Fibroblast of the aortic adventitia (primary cell): ENCODE measurements at places on chromosomes 5 and 9. TPM values are rescaled to one million over a fixed set of nuclear protein-coding genes. Genes with fewer than 3 reads are reported as not detected.

PCDHA4 gene
- total RNA-seq: 0.09 and 1.1 TPM in 2 replicates

CCL27 gene
- total RNA-seq: not detected in 2 replicates

SLC23A1 gene
- not detected in 2 replicates for total RNA-seq

PCDHGA3 gene
- 1.1 and 4.4 TPM in 2 replicates for total RNA-seq

C5orf34 gene
- total RNA-seq: 2.2 and 10.4 TPM in 2 replicates

BSPRY gene
- not detected in 2 replicates for total RNA-seq

EHMT1 gene
- 31.4 and 41.8 TPM in 2 replicates for total RNA-seq

OR13D1 gene
- total RNA-seq: not detected in 2 replicates

TNFSF8 gene
- total RNA-seq: not detected in 2 replicates

ENTPD2 gene
- 0.09 TPM in 1 of 2 replicates, not detected in the other for total RNA-seq

SCGB3A2 gene
- not detected in 2 replicates for total RNA-seq

ZNF883 gene
- total RNA-seq: 4.3 and 4.4 TPM in 2 replicates

TIMD4 gene
- total RNA-seq: not detected in 2 replicates

C8G gene
- total RNA-seq: 0.36 TPM in 1 of 2 replicates, not detected in the other

GMCL2 gene
- not detected in 2 replicates for total RNA-seq

SLC34A1 gene
- total RNA-seq: not detected in 2 replicates

IZUMO3 gene
- total RNA-seq: not detected in 2 replicates

CNTNAP3 gene
- 2.1 and 25.7 TPM in 2 replicates for total RNA-seq

ZDHHC11B gene
- total RNA-seq: under 0.01 and 0.74 TPM in 2 replicates
